G401 (cell line): ENCODE measurements at places on chromosomes 7 and 10.

- no peak for DNase-seq
These were observed 1.3 kb downstream of the ZNF775 start for GRCh38 chr7:150380463-150380862.

- no peak for DNase-seq
These were observed 58.1 kb downstream of the NRP1 start for GRCh38 chr10:33276282-33276923.

DNA sequence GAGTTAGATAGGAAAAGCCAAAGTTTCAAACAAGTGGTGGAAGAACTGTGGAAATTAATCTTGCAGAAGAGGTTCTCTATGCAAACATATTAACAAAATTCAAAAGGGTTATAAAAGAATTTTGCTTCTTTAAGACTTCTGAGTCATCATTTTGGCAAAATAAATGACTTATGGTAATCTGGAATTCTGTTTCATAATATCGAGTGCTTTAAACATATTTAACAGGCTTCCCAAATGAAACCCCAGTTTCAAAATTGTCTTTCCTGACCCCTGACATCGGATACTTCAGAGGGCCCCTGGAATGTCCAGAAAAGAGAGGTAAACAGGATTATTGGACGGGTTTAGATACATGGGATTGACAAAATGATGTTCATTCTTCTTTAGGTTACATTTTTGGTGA, 444.6 kb downstream of the HTR7 start:
- no peak for DNase-seq

GRCh38 chr7:25861601-25862260, 290.3 kb upstream of the NFE2L3 start:
- no peak for DNase-seq

GRCh38 chr10:5971315-5971832, 6.0 kb downstream of the IL15RA start:
- no peak for DNase-seq

DNA sequence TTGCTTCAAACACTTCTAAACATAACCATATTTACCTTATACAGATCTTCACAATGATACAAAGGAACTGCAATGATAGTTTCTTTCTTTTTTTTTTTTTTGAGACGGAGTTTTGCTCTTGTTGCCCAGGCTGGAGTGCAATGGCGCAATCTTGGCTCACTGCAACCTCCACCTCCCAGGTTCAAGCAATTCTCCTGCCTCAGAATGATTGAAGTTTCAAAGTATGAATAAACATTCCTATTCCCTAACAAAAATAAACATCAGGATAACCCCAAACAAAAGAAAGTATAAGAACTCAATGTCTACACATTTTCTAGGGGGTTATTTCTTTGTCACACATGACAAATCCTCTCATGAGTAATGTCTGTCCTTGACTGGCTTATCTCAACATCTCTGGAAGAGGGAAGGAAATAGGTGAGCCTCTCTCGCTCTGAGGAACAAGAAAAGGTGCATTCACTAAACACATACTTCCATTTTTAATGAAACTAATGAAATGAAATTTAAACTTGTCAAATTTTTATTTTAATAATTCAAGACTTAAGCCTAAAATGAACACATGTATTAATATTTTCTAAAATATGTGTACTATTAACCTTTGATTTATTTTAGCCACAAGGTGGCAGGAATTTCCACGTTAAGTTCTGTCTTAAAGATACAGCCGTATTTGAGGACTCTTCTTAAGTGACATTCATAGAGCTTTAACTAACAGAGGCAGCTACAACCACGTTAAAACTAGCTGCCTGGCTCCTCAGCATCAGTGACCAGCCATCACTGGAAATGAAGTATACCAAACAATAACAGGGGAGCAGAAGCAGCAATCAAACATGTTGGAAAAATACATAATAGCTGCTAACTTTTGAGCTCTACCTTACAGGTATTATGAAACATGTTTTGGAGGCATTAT, 58.3 kb downstream of the MALSU1 start:
- DNase-seq = peak; percentile 11

DNA sequence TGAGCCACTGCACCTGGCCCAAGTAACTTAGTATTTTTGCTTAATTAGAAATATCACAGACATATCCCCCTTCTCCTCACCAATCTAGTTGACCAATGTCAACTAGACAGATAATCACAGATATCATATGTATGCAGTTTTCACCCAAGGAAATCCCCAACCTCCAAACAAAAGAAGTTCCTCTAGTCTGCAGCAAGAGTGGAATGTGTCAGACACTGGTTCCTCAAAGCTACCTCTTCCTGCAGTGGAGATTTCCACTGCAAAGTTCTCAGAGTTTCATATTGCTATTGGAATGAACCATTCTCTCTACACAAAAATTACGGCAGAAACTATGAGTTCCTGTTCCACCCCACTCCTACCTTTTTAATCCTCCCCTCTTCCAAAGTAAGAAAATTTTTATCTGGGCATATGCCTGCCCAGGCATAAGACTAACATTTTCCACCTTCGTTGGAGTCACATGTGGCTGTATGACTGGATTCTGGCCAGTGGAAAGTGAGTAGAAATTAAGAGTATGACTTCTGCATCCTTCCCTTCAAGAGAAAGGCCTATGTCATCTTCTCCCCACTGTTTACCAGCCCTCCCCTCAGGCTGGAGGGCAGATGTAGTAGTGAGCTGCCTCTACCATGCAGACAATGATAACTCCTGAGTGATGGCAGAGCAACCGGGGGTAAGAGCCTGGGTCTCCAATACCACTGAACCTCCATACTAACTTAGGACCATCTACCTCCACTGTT, 103.0 kb downstream of the MYOF start:
- DNase-seq = no peak

DNA sequence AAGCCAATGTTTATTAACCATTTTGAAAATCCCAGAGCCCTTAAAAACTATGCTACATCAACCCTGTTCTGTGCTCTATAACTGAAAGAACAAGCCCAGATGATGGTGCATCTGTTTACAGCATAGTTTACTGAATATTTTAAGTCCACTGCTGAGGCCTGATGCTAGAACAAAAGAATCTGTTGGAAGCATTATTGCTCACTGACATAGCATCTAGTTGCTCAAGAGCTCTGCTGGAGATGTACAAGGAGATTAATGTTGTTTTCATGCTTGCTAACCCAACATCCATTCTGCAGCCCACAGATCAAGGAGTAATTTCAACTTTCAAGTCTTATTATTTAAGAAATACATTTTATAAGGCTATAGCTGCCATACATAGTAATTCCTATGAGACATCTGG, 181.3 kb upstream of the FEZF1 start:
- DNase-seq = no peak

DNA sequence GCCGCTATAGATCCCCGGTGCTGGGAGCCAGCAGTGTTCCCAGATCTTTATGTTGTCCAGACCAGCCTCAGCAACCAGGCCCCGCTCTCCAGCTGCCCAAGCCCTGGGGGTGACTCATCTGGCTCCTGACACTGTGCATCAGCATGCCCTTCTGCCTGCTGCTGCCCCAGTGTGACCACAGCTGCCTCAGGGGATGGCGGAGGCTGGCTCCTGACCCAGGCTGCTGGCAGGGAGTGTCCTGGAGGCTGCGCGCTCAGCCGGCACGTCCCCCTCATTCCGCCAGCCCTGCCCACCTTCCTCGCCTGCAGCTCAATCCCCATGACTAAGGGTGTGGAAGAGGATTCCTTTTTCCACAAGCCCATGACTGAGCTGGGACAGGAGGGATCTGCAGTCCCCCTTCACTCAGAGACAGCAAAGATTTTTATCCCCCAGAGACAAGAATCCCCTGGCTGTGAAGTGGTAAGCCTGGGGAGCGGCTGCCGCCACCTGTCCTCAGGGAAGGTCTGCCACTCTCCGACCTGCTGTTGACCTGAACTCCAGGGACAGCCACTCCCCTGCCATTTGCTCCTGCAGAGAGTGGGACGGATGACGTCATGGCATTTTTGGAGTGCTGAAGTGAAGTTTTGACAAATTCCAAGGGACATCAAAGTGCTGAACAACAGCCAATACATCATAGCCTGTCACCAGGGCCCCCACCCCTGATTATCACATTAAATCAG, 182.8 kb upstream of the BMPER start:
- no peak for DNase-seq

GRCh38 chr10:30026578-30026977, 32.8 kb downstream of the JCAD start:
- no peak for DNase-seq

DNA sequence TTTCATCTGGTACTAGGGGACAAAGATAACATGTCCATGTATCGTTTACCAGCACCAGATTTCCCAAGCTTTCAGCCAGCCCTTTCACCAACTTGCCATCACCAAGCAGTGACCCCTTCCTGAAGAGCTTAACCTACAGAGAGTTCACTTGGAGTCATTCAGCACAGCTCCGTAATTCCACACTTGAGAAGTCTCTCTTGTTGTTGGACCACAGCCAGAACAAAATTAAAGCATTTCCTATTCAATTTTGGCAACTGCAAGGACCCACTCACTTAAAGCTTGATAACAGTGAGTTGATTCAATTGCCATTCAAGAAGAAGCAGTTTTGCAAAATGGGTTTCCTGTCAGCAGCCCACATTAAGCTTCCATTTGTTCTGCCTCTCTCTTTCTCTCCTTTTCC, 88.5 kb upstream of the LRRTM3 start:
- no peak for DNase-seq

GRCh38 chr7:87934699-87935383, 790 bp downstream of the ADAM22 start:
- DNase-seq = peak; percentile 76

- DNase-seq = no peak
These were observed 47.8 kb downstream of the SYPL1 start for GRCh38 chr7:106064316-106064715.

DNA sequence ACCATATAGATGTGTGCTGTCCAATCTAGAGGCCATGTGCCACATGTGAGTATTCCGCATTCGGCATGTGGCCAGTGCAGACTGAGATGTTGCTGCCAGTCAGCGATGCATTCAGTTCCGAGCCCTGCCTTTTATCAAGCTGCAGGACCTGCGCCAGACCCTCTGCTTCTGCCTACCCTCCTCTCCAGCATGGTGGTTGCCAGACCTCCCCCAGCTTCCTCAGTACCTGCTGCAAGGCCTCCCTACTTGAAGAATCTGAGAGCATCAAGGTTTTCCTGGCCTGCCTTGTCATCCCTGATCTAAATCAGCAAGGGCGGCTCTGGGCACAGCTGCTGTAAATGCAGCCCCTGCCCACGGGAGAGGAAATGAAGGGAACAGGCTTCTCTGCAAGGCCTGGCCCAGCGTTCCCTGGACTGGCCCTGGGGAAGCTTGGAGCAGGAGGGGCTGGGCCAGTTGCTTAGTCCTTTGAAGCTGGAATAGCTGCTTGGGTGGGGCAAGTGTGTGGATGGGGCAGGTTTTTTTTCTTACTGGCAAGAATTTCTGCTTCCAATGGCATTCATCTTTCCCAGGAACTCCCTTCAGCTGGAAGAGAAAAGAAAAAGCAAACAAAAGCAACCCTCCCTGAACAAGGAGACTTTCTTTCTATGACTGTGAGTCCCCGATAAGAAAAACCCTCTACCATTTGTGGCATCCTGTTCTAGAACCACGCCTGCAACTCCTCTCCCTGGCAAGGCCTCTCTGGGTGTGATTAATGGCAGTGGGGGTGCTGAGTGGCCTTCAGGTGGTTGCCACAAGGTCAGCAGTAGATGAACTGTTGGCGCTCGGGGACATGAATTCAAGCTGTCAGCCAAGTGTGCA, 93.0 kb downstream of the NHLRC2 start:
- no peak for DNase-seq

GRCh38 chr10:132023092-132023811, 41.5 kb upstream of the BNIP3 start:
- DNase-seq = peak; percentile 87

DNA sequence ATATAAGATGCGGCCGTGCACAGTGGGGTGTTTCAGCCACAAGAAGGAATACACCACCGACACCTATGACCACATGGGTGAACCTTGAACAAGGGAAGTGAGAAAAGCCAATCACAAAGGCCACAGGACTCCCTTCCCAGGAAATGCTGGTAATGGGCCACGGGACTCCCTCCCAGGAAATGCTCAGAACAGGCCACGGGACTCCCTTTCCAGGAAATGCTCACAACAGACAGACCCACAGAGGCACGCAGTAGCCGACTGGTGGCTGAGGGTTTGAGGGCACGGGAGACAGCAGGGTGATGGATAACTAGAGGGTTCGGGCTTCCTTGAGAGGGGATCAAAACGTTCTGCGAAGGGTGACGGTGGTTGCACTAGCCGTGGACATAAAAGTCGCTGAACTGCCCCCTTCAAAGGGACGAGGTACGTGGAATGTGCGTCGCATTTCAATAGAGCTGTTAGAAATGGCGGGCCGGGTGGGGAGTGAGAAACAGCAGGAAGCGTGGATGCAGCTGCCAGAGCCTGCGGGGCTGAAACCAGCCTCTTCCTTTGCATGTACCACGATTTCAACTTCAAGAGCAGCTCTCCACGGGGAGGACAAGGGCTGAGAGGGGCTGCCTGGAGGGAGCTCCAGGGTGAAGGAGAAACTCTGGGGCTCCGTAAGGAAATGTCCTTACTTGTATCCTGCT, 274.0 kb downstream of the ELFN1 start:
- DNase-seq = no peak

DNA sequence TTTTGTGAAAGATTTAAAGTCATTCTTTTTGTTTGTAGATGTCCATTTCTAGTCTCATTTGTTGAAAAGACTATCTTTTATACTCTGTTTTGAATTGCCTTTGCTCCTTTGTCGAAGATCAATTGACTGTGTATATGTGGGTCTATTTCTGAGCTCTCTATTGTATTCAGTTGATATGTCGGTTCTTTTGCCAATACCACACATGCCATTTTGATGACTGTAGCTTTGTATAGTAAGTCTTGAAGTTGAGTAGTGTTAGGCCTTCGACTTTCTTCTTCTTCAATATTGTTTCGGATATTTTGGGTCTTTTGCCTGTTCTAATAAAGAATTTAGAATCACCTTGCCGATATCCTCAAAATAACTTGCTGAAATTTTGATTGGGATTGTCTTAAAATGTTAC, 104.5 kb downstream of the CCSER2 start:
- no peak for DNase-seq

- DNase-seq = peak; percentile 37
These were observed 466.9 kb downstream of the PTPRN2 start for GRCh38 chr7:158120716-158121115.

DNA sequence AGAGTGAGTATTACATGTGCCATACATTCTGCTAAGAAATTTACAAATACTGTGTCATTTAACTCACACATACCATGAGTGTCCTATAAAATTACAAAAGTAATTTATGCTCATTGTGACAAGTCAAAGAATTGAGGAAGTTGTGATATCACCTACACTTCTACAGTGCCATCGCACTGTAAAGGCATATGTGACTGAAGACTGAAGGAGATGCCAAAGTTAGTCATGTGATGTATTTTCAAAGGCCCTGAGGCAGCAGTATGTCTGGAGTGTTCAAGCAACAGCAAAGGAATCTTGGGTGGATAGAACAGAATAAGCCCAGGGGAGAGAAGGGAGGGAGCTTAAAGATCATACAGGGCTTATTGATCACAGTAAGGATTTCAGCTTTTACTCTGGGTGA, 176.8 kb downstream of the WNT2 start:
- no peak for DNase-seq

GRCh38 chr7:40828686-40829600, 694.1 kb downstream of the SUGCT start:
- DNase-seq = no peak

- no peak for DNase-seq
These were observed 1.7 kb downstream of the SHTN1 start for GRCh38 chr10:117003336-117003735.
